ENCODE measurements at places on chromosomes 5 and 9.

DNA sequence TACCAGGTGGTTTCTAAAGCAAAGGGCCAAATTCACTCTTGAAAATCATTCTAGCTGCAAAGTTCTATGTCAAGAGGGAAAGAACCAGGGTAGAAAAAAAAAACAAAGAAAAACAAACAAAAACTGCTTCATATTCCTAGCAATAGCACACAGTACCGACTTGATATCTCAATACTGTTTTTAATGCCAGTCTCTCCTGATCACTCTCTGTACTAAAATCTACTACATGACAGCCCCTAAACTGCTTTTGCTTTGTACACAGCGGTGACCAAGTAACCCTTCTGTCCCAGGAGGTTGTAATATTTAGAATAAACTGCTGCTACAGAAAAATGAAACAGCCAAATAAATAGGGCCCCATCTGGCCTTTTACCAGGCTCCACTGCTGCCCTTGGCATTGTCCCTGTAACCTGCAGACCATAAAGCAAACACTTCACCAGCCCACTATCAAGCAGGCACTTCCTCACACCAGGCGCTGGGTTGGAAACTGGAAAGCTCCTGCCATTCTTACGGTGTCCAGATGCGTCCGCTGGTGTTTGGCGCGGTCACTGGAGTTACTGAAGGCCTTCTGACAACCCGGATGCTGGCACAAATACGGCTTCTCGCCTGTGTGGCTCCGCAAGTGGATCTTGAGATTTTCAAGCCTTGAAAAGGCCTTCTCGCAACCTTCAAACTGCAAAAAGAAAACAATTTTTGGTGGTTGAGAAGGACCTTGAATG, 363.2 kb downstream of the GLIS3 start:
- DNase-seq = no peak

- no peak for DNase-seq
Measured at GRCh38 chr9:98288881-98289280, 33.4 kb upstream of the TBC1D2 start.

DNA sequence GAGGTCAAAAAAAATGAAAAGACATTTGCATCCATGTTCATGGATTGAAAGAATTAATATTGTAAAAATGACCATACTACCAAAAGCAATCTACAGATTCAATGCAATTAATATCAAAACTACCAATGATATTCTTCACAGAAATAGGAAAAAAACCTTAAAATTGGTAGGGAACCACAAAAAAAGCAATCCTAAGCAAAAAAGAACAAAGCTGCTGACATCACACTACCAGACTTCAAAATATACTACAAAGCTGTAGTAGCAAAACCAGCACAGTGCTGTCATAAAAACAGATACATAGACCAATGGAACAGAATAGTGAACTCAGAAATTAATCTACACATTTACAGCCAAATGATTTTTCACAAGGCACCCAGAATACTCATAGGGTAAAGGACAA, 34.3 kb downstream of the RGMB start:
- DNase-seq = no peak

- DNase-seq = no peak
Measured at GRCh38 chr9:4774209-4774608, 18.5 kb upstream of the RCL1 start.

- no peak for DNase-seq
Measured at GRCh38 chr5:76715736-76716455, at the start of gene F2R. TSS of gene F2R (plus strand) at chr5:76716126. CDS start at chr5:76716308, 182 bp downstream.

DNA sequence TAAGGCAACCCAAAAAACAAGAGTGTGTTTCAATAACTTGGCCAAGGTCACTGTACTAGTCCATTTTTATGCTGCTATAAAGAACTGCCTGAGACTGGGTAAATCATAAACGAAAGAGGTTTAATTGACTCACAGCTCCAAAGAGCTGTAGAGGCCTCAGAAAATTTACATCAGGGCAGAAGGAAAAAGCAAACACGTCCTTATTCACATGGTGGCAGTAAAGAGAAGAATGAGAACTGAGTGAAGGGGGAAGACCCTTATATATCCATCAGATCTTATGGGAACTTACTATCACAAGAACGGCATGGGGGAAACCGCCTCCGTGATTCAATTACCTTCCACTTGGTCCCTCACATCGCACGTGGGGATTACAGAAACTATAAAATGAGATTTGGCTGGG, 64.3 kb upstream of the CAMK4 start:
- no peak for DNase-seq

DNA sequence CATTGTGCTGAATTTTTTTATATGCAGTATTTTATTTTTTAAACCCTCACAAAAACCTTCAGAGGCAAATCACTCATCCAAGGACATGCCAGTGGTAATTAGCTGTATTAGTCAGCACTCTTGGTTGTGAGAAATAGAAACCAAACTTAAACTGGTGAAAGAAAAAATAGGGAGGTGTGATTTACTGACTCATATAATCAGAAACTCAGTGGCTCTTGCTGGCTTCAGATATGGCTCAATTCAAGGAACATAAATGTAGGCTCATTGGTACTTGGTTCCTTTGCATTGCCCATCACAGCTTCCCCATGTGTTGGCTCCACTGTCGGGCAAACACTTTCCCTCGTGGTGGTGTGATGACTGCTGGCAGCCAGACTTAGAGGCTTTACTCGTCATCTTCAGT, 497.2 kb downstream of the MAT2B start:
- DNase-seq = no peak

DNA sequence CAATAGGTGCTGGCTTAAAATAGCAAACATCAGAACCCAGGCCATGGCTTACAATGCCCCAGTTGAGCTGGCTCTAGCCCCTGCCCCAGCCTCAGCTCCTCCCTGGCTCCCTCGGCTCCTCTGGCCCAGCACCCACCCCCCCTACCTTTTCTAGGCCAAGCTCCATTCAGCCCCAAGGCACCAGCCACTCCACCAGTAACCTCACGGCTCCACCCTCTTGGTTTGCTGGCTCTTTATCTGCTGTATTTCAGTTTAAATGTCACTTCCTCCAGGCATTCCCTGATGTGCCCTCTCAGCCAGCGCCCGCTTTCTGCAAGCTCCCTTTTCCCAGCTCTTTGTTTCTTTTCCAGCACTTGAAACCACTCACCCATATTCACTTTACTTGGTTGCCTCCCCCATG, 10.6 kb downstream of the C1QTNF2 start:
- DNase-seq = no peak

DNA sequence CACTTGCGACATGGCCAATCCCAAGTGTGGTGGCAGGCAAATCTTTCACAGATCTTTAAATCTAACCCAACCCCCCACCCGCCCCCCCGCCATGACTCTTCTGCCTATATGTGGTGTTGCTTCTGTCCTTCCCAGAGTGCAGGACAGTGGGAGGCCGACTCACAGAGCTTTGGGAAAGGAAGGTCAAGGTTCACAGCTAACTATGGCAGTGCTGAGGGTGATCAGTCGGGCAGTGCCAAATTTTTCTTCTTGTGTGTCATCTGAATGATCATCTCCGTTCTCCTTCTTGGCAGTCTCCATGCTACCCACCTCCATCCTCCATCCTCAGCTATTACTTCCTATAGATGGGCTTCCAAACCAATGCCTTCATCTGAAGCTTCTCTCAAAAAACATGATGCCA, 129.0 kb upstream of the NFIB start:
- DNase-seq = no peak

GRCh38 chr9:128771094-128771721, 519 bp downstream of the ZER1 start:
- no peak for DNase-seq

- no peak for DNase-seq
Measured at GRCh38 chr5:68565427-68565826, 349.9 kb downstream of the PIK3R1 start.

DNA sequence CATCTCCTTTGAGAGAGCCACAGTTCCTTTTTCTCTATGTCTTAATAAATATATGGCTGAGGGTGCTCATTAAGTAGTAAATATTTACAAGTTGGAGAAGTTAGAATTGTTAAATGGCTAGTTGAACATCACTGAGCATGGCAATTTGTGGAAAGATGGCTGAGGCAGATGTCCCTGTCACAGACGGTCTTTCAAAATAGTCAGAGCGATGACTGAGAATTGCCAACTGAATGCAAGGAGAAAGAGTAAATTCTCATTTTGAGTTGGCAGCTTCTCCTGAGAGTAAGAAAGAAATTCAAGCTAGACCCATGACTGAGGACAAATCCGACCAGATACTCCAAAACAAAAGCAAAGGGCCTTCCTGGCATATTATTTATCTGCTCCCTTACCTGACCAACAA, 617.9 kb downstream of the KCTD16 start:
- no peak for DNase-seq

- DNase-seq = no peak
Measured at GRCh38 chr5:175550055-175550805, 71.9 kb downstream of the SFXN1 start.

GRCh38 chr5:153515301-153515700, 24.8 kb downstream of the GRIA1 start:
- DNase-seq = no peak

DNA sequence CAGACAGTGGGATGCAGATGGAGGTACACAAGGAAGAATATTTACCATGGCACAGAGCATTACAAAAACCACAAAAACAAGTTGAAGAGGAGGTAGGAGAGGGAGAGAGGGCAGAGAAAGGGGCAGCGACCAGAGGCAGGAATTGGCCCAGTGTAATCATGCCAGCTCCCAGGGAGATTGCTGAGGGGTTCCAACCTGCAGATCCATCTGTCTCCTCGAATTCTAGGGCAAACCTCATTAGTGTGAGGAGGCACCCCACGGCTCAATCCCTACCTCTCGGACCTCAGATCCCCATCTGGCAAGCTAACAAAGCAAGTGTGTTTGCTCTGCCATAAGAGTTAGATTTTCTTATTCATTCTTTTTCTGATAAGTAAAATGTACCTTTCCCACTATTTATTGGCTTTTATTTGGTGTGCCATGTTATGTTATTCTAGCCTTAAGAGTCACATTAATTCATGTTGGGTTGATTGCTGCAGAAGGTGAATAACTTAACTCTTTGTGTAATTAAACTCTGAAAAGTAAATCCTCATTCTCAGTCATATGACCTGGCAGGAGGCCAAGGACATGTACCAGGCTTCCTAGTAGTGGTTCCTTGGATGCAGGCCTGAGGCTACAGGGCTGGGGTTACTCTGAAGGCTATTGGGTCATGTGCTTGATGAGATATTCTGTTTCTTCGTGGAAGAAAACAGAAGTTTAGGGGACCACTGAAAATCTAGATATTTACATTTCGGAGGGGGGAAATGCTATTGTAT, 315.2 kb upstream of the ATP10B start:
- DNase-seq = no peak

GRCh38 chr9:101362450-101362849, 22.4 kb downstream of the BAAT start:
- DNase-seq = no peak

GRCh38 chr5:37971483-37972024, 131.7 kb upstream of the GDNF start:
- DNase-seq = no peak

GRCh38 chr5:131104169-131104808, 60.8 kb downstream of the HINT1 start:
- no peak for DNase-seq

GRCh38 chr5:174428895-174429294, 295.5 kb upstream of the MSX2 start:
- DNase-seq = no peak

GRCh38 chr9:108722396-108722795, 133.4 kb downstream of the ACTL7B start:
- no peak for DNase-seq

- DNase-seq = no peak
Measured at GRCh38 chr5:68046445-68046844, 169.1 kb upstream of the PIK3R1 start.

DNA sequence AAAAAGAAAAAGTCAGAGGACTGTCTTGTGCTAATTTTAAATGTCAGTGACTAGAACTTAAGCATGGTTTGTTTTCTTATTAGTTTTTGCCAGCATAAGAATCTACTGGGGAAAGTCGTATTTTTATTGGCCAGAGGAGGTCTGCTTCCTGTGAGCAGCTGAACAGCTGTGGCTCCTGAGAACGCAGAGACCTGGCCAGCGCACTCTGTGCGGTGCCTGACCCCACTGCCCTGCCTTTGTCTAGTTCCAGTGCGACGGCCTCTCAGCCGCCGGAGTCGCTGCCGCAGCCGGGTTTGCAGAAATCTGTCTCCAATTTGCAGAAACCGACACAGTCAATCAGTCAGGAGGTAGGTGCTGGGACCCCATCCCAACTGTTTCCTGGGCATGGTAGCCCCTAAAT, 42.5 kb downstream of the PRRC2B start:
- no peak for DNase-seq

GRCh38 chr5:150013931-150014330, 13.4 kb downstream of the HMGXB3 start:
- no peak for DNase-seq
